CD8-positive, alpha-beta memory T cell (primary cell): ENCODE measurements at places on chromosomes 5 and 9. TPM values are rescaled to one million over a fixed set of nuclear protein-coding genes. Genes with fewer than 3 reads are reported as not detected.

IL33 gene
- total RNA-seq: not detected

DNA sequence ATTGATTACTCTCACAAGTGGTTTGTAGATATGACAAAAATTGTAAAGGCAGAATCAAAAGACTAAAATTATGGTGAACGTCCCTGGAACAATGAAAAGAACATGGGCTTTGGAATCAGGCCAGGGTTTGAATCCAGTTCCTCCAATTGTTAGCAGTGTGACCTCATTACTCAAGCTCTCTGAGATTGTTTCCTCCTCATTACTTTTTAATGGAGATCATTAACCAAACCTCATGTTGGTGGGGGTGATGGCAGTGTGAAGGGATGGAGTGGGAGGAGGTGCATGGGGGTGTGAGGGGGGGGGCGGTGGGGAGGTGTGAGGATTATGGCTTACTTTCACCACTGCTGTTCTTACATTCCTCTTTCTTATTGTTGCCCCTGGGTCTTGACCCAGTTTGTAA is 44.1 kb upstream of the FOXE1 start:
- peaks cover under 1% of the 10 kb centered on the region for H3K4me1 ChIP-seq
- H3K27ac ChIP-seq: no peak overlapping the region
- peaks cover 7% of the 10 kb centered on the region for H3K27me3 ChIP-seq
- DNase-seq: no peak
- no peak overlapping the region for H3K4me3 ChIP-seq

PCSK1 gene
- not detected for total RNA-seq

GPR151 gene
- total RNA-seq: not detected

DNA sequence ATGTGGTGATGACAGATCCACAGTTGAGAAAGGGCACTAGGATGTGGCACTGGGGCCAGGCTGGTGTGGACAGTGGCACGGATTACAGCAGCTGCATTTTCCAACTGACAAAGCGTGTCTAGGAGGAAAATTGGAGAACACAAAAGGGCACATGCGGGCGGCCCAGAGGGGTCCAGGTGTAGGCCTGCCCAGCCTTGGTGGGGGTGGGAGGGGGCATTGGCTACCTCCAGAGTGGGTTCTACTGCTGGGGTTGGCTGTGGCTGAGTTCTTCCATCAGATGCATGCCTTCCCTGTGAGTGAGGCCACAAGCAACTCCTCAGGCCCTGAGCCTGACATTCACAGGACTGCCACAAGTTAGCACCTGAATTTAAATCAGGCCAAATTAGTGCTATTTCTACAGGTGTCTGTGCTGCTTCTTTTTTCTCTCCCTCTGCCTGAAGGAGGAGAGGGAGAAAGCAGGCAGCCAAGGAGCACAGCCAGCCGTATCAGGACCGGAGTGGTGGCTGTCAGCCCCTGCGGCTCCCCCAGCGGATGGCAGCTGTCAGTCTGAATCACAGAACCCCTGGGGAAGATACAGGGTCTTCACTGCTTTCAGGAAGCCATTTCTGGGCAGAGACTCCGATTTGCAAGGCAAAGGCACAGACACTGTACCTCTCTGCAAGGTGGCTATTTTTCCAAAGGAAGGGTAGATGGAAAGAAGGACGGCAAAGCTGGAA is 464.2 kb downstream of the SPOCK1 start:
- H3K4me3 ChIP-seq: no peak overlapping the region
- no peak for DNase-seq
- no peaks in the 10 kb centered on the region for H3K4me1 ChIP-seq
- no peaks in the 10 kb centered on the region for H3K27me3 ChIP-seq
- no peaks in the 10 kb centered on the region for H3K36me3 ChIP-seq

STOM gene
- total RNA-seq: 67.3 TPM

- no peaks in the 10 kb centered on the region for H3K4me1 ChIP-seq
- no peak for DNase-seq
- no peak overlapping the region for H3K27ac ChIP-seq
- no peaks in the 10 kb centered on the region for H3K27me3 ChIP-seq
- H3K4me3 ChIP-seq: no peak overlapping the region
These were observed 38.9 kb downstream of the PTTG1 start for GRCh38 chr5:160460377-160461049.

DNA sequence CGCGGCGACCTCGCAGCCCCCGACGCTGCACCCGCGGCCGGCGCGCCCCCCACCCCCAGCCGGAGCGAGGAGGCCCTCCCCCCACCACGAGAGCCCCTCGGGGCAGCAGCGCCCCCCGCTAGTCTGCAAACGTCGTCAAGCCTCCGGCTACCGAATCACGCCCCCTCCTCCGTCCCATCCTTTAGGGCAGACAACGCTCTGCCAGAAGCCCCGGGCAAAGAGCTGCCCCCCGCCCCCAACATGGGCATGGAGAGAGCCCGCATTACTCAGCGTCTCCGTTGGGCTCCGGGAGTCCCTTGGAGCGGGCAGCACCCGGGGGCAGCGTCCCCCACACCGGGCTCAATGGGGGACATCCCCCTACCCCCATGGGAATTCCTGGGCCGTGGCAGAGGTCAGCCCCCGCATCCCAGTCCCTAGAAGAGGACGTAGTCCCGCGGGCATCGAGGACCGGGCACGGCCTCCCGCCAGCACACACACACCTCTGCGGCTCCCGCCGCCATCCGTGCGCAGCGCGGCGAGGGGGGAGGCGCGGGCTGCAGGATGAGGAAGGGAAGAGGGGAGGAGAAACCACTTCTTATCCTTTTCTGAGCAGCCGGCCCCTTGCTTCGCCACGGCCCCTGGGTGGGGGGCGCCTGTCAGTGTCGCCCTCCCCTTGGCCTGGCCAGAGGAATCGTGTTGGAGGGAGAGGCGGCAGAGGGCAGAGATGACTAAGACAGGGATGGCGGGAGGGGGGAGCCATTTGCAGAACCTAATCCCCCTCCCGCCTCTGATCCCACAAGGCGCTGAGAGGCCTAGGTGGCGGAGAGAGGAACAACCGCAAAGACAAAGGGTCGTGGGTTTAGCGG is 750 bp downstream of the DNM1 start:
- no peaks in the 10 kb centered on the region for H3K36me3 ChIP-seq
- peaks cover 13% of the 10 kb centered on the region for H3K27me3 ChIP-seq
- H3K27ac ChIP-seq: peak overlapping the region; percentile 47

MCTP1 gene
- total RNA-seq: 0.55 TPM

CDX1 gene
- not detected for total RNA-seq

- no peaks in the 10 kb centered on the region for H3K36me3 ChIP-seq
- no peak for DNase-seq
- H3K4me1 ChIP-seq: no peaks in the 10 kb centered on the region
- H3K4me3 ChIP-seq: no peak overlapping the region
- no peaks in the 10 kb centered on the region for H3K27me3 ChIP-seq
- no peak overlapping the region for H3K27ac ChIP-seq
These were observed 313.8 kb downstream of the GLIS3 start for GRCh38 chr9:3986060-3986459.

GRCh38 chr5:133035224-133035623 is 8.9 kb upstream of the ZCCHC10 start:
- H3K4me3 ChIP-seq: no peak overlapping the region
- H3K4me1 ChIP-seq: no peaks in the 10 kb centered on the region
- H3K27me3 ChIP-seq: no peaks in the 10 kb centered on the region
- no peaks in the 10 kb centered on the region for H3K36me3 ChIP-seq
- no peak for DNase-seq
- H3K27ac ChIP-seq: no peak overlapping the region

GRCh38 chr5:37641933-37642332 is 197.9 kb downstream of the GDNF start:
- no peaks in the 10 kb centered on the region for H3K36me3 ChIP-seq
- H3K4me3 ChIP-seq: no peak overlapping the region
- no peak overlapping the region for H3K27ac ChIP-seq
- DNase-seq: no peak
- no peaks in the 10 kb centered on the region for H3K4me1 ChIP-seq

PJA2 gene
- total RNA-seq: 39.5 TPM

GRCh38 chr5:54663866-54664265 is 146.3 kb downstream of the SNX18 start:
- H3K27me3 ChIP-seq: no peaks in the 10 kb centered on the region
- no peaks in the 10 kb centered on the region for H3K36me3 ChIP-seq
- DNase-seq: no peak
- H3K27ac ChIP-seq: no peak overlapping the region

DNA sequence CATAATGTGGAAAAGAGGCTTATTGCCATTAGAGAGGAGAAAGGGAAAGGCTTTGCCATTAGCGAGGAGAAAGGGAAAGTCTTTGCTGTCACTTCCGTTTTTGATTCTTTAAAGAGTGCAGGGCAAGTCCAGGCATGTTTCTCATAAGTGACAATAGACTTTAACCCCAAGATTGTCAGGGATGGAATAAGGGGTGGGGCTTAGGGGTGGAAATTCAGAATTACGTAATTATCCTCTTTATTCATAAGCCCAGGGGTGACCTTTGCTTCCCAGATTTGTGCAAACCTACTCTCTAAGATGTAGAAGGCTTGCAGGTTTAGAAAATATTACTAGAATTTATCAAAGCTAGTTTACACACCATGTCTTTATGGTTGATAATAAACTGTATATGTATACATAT is 2.3 kb upstream of the PLK2 start:
- no peak overlapping the region for H3K4me3 ChIP-seq
- H3K27ac ChIP-seq: no peak overlapping the region

GRCh38 chr9:116032683-116033440 is 120.7 kb upstream of the PAPPA start:
- H3K36me3 ChIP-seq: no peaks in the 10 kb centered on the region
- DNase-seq: no peak
- H3K4me1 ChIP-seq: no peaks in the 10 kb centered on the region
- no peak overlapping the region for H3K4me3 ChIP-seq
- no peaks in the 10 kb centered on the region for H3K27me3 ChIP-seq

DNA sequence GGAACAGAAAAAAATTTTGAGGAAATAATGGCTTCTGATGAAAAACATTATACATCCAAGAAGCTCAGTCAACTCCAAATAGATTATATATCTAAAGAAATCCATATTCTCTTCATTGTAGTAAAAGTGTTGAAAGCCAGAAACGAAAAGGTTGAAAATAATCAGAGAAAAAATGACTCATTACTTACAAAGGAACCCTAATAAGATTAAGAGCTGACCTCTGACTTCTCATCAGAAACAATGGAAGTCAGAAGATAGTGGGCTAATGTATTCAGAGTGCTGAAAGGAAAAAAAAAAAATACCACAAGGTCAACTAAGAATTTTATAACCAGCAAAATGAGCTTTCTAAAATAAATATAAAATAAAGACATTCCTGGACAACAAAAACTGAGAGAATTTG is 60.0 kb downstream of the HSD17B4 start:
- H3K27me3 ChIP-seq: no peaks in the 10 kb centered on the region
- DNase-seq: no peak
- no peak overlapping the region for H3K27ac ChIP-seq
